ENCODE measurements at places on chromosomes 2 and 18. TPM values are rescaled to one million over a fixed set of nuclear protein-coding genes. Genes with fewer than 3 reads are reported as not detected.

DNA sequence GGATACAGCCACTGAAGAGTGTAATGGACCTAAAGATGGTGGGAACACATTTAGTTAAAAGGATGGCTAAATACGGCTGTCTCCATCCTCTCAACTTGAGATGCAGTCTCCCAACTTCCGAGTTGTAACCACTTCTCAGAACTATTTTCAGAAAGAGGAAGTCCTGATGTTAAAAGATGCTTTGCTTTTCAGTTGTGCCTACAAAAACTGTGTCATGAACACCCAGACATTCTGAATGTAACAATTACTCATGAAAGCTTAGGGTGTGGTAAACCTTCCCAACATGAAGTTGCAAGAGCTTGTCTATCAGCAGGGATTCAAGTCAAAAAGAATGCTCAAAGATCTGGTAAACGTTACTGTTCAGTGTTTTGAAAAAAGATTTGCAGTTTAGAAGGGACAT is 147.9 kb downstream of the DOCK10 start:
- DNase-seq, result no peak

Gene BCL2
- total RNA-seq, result 109 TPM

- peak; percentile 62 for DNase-seq
Measured at GRCh38 chr18:23228102-23229061, 93.1 kb downstream of the CABLES1 start.

DNA sequence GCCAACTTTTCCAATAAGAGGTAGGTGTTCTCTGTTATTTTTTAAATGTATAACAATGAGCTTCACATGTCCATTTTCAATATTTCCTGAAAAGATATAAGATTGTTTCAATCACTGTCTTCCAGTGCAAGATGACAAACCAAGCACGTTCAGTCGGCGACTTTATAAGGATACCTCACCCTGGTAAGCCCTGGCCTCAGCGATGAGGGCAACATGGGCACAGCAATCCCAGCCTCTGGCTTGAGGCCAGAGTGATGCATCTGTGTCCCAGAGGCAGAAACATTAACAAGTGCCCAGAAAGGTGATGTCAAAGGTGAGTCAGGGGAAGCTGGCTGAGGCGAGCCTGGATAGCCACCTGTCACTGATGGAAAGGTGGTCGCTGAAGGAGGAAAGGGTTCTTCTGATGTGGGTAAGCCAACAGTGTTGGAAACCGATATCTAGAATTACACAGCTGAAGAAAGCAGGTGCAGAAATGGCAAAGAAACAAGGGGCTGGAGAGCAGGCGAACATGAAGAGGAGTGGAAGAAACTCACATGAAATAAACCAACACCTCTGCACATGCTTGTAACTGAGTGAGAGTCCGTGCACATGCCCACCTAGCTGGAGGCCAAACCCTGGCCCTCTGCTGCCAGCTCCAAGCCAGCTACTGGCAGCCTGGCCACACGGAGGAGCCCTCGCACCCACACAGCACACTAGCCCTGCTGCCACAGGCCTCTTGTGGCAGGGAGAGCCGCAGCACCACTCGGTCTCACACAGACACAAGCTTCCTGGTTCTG is 65.5 kb downstream of the FBXO15 start:
- no peak for DNase-seq

Gene KCNJ3
- total RNA-seq, result not detected

All from thyroid gland (tissue), 4 donors.